ENCODE measurements at places on chromosomes 1 and 21. TPM values are rescaled to one million over a fixed set of nuclear protein-coding genes. Genes with fewer than 3 reads are reported as not detected.

- no peak for DNase-seq
Observed at GRCh38 chr1:62484824-62485468, 48.1 kb downstream of the USP1 start.

GRCh38 chr1:2021550-2021949 lies 2.4 kb downstream of the GABRD start:
- DNase-seq, result no peak

Gene ZNF695
- total RNA-seq, result 2.6 TPM

GRCh38 chr1:235127203-235127602 lies 1.4 kb downstream of the TOMM20 start:
- DNase-seq, result no peak
